ENCODE measurements at places on chromosomes 11 and 22. TPM values are rescaled to one million over a fixed set of nuclear protein-coding genes. Genes with fewer than 3 reads are reported as not detected.
A peak's percentile ranks its signal among the peaks of the same experiment; 100 is the strongest.

SMTNL1 gene
- total RNA-seq, result not detected

MEI1 gene
- total RNA-seq, result 28.8 TPM

KCNQ1 gene
- 10.6 TPM for total RNA-seq

KMT2A gene
- 68.5 TPM for total RNA-seq

ARHGEF17 gene
- total RNA-seq, result 0.19 TPM

TMPRSS4 gene
- not detected for total RNA-seq

CALCA gene
- not detected for total RNA-seq

PGGHG gene
- total RNA-seq, result 101 TPM

DERL3 gene
- total RNA-seq, result 7.5 TPM

OSBPL5 gene
- 3.9 TPM for total RNA-seq

P2RY6 gene
- not detected for total RNA-seq

MMP13 gene
- total RNA-seq, result not detected

DNA sequence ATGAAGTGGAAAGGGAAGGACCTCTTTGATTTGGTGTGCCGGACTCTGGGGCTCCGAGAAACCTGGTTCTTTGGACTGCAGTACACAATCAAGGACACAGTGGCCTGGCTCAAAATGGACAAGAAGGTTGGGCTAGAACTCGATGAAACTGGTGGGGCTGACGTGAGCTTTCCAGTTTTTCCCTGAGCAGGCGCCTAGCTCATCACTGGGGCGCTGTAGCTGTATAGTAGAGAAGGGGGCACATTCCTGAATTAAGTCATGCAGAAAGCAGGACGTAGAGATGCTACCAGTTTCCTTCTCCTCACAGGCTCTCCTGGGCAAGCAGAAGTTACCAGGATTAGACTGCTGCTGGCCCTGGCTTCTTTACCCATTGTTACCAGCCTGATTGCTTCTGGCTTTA is 33.3 kb downstream of the NF2 start:
- H3K27ac ChIP-seq, result no peak overlapping the region
- H3K36me3 ChIP-seq, result peaks cover 14% of the 10 kb centered on the region
- H3K27me3 ChIP-seq, result no peaks in the 10 kb centered on the region
- peaks cover 21% of the 10 kb centered on the region for H3K4me1 ChIP-seq
- no peak overlapping the region for H3K4me3 ChIP-seq

GRCh38 chr11:70262951-70263350 is 7.5 kb upstream of the PPFIA1 start:
- peaks cover 11% of the 10 kb centered on the region for H3K27me3 ChIP-seq
- DNase-seq, result no peak
- H3K4me3 ChIP-seq, result no peak overlapping the region
- no peaks in the 10 kb centered on the region for H3K4me1 ChIP-seq
- H3K36me3 ChIP-seq, result no peaks in the 10 kb centered on the region
- no peak overlapping the region for H3K27ac ChIP-seq

GRCh38 chr11:95487391-95487790 is 256.4 kb upstream of the SESN3 start:
- no peak overlapping the region for H3K4me3 ChIP-seq
- H3K36me3 ChIP-seq, result no peaks in the 10 kb centered on the region
- H3K4me1 ChIP-seq, result peaks cover 4% of the 10 kb centered on the region
- no peaks in the 10 kb centered on the region for H3K27me3 ChIP-seq
- peak; percentile 35 for DNase-seq

DNA sequence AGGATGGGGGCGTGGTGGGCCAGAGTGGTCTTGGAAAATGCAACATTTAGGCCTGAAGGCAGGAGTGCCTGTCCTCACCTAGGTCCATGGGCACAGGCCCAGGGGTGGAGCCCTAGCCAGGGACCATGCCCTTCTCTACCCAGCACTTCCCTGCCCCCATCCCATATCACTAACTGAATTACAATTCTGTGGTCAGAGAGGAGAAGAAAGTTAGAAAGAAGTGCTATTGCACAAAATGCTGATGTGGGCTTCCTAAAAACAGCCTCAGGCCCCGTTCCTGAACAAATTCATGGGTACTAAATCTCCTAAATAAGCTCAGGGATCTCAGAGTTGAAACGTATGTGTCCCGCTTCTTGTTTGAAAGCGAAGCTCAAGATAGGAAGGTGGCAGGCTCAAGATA is 3.5 kb upstream of the ASRGL1 start:
- no peak overlapping the region for H3K4me3 ChIP-seq
- peaks cover 9% of the 10 kb centered on the region for H3K4me1 ChIP-seq
- peaks cover 11% of the 10 kb centered on the region for H3K27me3 ChIP-seq
- DNase-seq, result no peak
- H3K27ac ChIP-seq, result no peak overlapping the region

DNA sequence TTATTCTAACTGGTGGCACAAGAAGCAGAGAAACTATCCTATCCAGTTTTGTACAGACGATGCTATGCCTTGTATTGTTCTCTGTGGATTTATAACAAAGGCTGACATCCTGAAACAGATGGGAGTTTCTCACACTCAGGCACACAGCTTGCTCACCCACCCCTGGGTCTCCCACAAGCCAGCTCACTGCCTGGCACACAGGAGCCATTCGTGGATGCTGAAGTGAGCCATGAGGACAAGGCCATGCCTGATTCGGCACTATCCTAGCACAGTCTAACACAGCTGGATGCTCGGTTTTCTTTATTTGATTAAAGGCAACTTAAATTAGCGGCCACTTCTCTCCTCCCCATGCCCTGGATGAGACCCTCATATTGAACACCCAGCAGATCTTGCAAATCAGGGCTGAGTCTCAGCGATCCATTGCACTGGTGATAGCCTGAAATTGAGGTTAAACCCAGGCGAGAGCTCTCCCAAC is 25.7 kb upstream of the TMPRSS4 start:
- no peak overlapping the region for H3K4me3 ChIP-seq
- peak overlapping the region; percentile 61 for H3K27ac ChIP-seq
- DNase-seq, result peak; percentile 20
- H3K4me1 ChIP-seq, result peaks cover 59% of the 10 kb centered on the region
- H3K36me3 ChIP-seq, result no peaks in the 10 kb centered on the region
- H3K27me3 ChIP-seq, result no peaks in the 10 kb centered on the region

GRCh38 chr11:36475192-36475591 is 34.9 kb downstream of the TRAF6 start:
- no peak for DNase-seq
- H3K4me1 ChIP-seq, result no peaks in the 10 kb centered on the region
- H3K27ac ChIP-seq, result no peak overlapping the region
- peaks cover 2% of the 10 kb centered on the region for H3K36me3 ChIP-seq

DNA sequence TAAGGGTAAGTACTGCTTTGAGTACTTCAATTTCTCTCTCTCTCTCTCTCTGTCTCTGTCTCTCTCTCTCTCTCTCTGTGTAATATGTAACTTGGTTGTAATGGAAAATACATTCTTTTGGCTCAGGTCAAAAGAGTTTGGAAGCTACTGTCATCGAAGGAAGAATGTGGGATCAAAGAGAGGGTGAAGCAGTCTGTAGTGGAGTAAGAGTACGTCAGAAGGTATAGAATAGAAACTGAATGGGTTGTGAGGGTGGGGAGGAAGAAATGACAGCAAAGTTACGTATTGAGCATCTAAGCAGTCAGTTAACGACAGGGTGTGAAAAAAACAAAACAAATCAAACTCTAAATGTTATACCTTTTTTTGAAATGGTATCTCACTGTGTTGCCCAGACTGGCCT is 10.0 kb downstream of the NCAM1 start:
- no peak for DNase-seq
- no peak overlapping the region for H3K27ac ChIP-seq
- no peaks in the 10 kb centered on the region for H3K4me1 ChIP-seq
- H3K36me3 ChIP-seq, result no peaks in the 10 kb centered on the region

DNA sequence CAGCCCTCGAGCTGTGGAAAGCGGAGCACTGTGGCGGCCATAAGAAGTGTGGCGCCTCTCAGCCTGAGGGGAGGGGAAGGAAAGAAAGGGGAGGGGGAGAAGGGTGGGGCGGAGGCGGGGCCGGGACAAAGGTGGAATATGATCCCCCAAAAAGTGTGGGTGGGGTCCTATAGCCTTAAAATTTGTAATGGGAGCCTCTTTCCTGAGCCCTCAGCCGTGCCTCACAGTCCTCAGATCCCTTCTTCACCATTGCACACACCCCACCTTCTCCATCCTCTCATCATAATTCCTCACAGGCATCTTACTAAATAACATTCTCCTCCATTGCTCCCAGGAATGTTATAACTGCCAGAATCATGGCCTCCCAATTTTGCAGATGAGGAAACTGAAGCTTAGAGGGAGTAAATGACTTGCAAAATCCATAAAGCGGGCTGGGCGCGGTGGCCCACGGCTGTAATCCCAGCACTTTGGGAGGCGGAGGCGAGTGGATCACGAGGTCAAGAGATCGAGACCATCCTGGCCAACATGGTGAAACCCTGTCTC is 600 bp upstream of the RAB6A start:
- H3K27me3 ChIP-seq, result no peaks in the 10 kb centered on the region
- peak overlapping the region; percentile 88 for H3K4me3 ChIP-seq
- peaks cover 34% of the 10 kb centered on the region for H3K4me1 ChIP-seq
- no peak for DNase-seq

- H3K4me1 ChIP-seq, result no peaks in the 10 kb centered on the region
- H3K27me3 ChIP-seq, result no peaks in the 10 kb centered on the region
Observed at GRCh38 chr11:112583261-112583893, 322.7 kb upstream of the PLET1 start.

- peaks cover 31% of the 10 kb centered on the region for H3K36me3 ChIP-seq
- H3K27ac ChIP-seq, result no peak overlapping the region
- H3K27me3 ChIP-seq, result no peaks in the 10 kb centered on the region
- H3K4me1 ChIP-seq, result peaks cover 33% of the 10 kb centered on the region
- peak overlapping the region; percentile 78 for H3K4me3 ChIP-seq
Observed at GRCh38 chr11:60844045-60844869, 2.3 kb downstream of the CCDC86 start.

- H3K4me3 ChIP-seq, result no peak overlapping the region
- peaks cover 2% of the 10 kb centered on the region for H3K4me1 ChIP-seq
- H3K27me3 ChIP-seq, result no peaks in the 10 kb centered on the region
- H3K27ac ChIP-seq, result no peak overlapping the region
Observed at GRCh38 chr11:83826078-83826477, 539.9 kb upstream of the CCDC90B start.

DNA sequence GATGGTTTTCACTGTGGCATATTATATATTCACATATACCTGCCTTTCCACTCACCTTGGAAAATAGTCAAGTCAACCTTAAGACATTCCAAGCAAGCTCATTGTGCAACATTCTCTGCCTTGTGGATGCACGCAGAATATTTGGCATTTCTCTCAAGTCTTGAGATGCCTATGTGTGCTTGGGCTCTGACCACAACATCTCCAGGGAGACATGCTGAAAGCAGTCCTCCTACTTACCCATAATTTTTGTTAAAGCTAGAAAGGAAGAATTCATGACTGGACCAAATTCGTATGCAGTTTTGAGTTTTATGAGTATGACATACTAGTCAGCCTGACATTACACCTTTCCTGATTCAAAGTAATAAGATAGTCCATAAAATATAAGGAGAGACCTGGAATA is 684.0 kb downstream of the OPCML start:
- H3K27me3 ChIP-seq, result peaks cover 2% of the 10 kb centered on the region
- DNase-seq, result no peak
- H3K27ac ChIP-seq, result no peak overlapping the region

GRCh38 chr11:133886029-133886428 is 40.7 kb upstream of the SPATA19 start:
- H3K4me3 ChIP-seq, result no peak overlapping the region
- H3K27me3 ChIP-seq, result peaks cover 23% of the 10 kb centered on the region
- H3K36me3 ChIP-seq, result no peaks in the 10 kb centered on the region
- H3K27ac ChIP-seq, result no peak overlapping the region

DNA sequence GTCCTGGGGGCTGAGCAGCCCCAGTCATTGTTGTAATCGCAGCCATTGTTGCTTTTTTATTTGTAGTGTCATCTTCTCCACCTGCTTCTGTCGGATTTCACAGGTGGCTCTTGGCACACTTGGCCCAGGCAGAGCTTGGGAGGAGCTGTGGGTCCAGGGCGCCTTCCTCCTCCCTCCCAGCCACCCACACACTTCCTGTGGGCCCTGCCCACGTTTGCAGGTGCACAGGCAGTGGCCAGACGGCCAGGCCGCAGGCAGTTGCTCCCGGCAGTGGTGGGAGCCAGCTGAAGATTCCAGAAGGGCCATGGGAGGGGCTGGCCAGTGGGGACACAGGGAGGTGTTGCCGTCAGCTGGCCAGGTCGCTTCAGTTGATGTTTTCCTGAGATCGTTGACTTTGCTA is 1191.9 kb downstream of the BRD1 start:
- no peak for DNase-seq
- no peaks in the 10 kb centered on the region for H3K36me3 ChIP-seq
- no peaks in the 10 kb centered on the region for H3K27me3 ChIP-seq
- H3K27ac ChIP-seq, result no peak overlapping the region

- DNase-seq, result no peak
- no peaks in the 10 kb centered on the region for H3K4me1 ChIP-seq
- no peak overlapping the region for H3K27ac ChIP-seq
- H3K36me3 ChIP-seq, result no peaks in the 10 kb centered on the region
Observed at GRCh38 chr11:17551347-17552040, 4.4 kb downstream of the OTOG start.

DNA sequence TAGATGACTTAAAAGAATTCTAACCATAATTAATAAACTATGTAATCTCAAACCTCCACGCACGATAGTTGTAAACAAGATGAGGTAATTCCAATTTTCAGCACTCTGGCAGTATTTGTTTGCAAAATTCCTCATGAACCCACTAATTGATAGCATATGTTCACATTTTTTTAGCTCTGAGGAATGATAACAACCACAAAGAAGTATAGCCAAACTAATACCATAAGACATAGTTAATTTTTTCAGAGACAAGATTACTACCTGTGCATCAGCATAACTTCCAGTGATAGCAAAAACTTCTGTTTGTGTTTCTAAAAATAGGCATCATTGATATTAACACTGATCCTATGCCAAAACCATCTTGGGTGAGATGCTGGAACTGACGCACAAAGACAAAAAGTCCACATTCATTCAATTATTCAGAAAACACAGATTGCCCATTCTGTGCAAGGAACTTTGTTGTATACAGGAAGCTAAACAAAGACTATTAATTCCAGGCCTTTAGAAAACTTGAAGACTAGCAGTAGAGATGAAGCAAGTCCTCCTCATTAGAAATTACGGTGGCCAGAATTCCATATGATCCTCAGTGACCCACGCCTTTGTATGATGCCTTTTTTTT is 57.7 kb downstream of the PDGFD start:
- no peaks in the 10 kb centered on the region for H3K36me3 ChIP-seq
- H3K27me3 ChIP-seq, result no peaks in the 10 kb centered on the region
- H3K27ac ChIP-seq, result no peak overlapping the region
- H3K4me3 ChIP-seq, result no peak overlapping the region
- no peak for DNase-seq
- H3K4me1 ChIP-seq, result no peaks in the 10 kb centered on the region

DNA sequence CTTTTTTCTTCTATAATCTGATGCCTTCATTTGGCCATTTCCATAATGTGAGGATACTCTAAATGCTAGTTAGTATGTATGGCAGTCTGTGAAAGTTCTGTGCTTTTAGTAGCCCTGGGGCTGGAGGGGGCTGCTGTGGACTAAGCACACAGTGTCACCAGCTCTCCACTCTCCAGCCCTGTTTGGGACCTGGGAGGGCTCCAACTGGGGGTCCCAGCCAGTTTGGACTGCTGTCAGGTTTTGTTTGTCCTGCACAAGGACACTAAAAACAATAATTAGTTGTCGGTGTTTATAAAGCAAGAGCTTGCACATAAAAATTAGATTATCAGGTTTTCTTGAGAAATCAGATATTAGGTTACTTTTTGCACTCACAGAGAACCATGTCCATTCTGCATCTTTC is 103.1 kb downstream of the LDLRAD3 start:
- peaks cover 6% of the 10 kb centered on the region for H3K27me3 ChIP-seq
- no peak overlapping the region for H3K27ac ChIP-seq
- DNase-seq, result no peak
- no peaks in the 10 kb centered on the region for H3K36me3 ChIP-seq
- H3K4me1 ChIP-seq, result no peaks in the 10 kb centered on the region
